Mesothelial cell of epicardium (in vitro differentiated cells): ENCODE measurements at places on chromosomes 1 and 21.
A peak's percentile ranks its signal among the peaks of the same experiment; 100 is the strongest.

- DNase-seq, result no peak
These were observed 74.9 kb downstream of the CCDC18 start for GRCh38 chr1:93255222-93256079.

- peak; percentile 17 for DNase-seq
These were observed 14.4 kb downstream of the PRR9 start for GRCh38 chr1:153231785-153232184.

- no peak for DNase-seq
These were observed 1.2 kb upstream of the HMCN1 start for GRCh38 chr1:185732951-185733350.

- no peak for DNase-seq
These were observed 52.4 kb downstream of the NAV1 start for GRCh38 chr1:201591348-201591747.

GRCh38 chr1:112689842-112690237 is 15.4 kb downstream of the MOV10 start:
- no peak for DNase-seq

DNA sequence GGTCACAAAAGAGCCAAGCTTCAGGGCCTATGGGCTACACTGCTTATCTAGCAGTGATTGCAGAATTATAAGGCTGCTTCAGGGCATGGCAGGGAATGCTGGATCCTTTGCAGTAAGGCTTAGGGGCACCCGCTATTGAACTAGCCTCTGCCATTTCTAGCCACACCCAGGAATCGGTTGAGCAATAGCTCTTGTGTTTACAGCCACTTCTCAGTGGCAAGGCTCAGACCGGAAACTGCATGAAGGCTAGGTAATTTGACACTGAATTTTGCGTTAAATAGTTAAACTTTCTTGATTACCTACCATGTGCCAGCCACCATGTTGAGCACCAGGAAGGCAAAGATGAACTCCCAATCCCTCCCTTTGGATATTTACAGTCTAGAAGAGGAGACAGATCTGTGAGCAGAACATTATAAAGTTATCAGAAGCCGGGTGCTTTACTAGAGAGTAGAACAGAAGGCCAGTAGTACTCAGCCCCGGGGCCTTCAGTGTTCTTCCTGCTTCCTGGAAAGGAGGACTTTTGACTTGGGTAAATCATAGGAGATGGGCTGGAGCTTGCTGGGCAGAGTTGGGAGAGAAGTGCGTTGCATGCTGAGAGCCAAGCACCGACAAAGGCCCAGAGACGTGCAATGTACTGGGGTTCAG is 98.6 kb upstream of the LPGAT1 start:
- no peak for DNase-seq

- no peak for DNase-seq
These were observed 1.7 kb upstream of the TESK2 start for GRCh38 chr1:45492691-45493090.

DNA sequence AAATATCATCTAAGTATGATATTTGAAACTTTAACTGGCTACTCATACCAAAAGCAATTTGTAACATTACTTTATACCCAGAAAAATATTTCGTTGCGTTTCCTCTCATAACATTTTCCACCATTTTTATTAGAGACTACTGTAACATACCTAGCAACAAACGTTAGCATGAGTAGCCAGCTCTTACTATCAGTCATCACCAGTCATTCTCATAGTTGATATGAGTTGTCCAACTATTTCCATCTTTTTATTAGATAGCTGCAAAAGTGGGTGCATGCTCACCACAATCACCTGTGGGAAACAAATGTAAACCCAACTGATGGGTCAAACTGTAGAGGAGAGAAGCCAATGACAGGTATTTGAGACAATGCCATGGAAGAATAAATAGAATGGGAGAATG is 114.6 kb downstream of the AKT3 start:
- DNase-seq, result no peak

- DNase-seq, result no peak
These were observed 38.8 kb upstream of the CTBS start for GRCh38 chr1:84613026-84613425.

DNA sequence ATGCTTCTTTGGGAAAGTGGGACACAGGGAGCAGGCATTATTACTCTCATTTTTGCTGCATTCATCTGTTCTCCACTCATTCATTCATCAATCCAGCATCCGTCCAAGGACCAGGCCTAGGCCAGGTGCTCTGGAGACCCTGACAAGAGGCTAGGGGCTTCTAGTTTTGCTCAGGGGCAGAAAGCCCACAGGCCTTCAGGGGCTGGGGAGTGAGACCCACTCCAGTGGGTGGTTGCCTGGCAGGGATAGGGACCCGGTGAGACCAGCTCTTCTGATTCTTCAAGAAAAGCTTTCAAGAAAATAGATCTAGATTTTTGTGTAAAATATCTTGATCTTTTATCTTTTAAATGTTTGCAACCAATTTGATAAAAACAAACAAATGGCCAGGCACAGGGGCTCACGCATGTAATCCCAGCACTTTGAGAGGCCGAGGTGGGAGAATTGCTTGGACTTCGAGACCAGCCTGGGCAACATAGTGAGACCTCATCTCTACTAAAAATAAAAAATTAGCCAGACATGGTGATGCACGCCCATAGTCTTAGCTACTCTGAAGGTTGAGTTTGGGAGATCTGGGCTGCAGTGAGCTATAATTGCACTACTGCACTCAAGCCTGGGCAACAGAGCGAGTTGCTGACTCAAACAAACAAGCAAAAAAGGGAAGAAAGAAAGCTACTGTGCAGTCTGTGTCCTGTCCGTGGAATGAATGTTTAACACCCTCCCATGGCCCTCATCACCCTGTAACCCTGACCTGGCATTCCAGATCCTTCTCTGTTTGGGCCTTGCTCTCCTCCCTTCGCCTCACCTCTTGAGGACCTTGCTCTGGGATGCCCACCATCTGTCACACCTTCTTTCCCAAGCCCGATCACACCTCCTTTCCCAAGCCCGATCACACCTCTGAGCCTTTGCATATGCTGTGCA is 17.3 kb upstream of the LRP8 start:
- DNase-seq, result peak; percentile 7

DNA sequence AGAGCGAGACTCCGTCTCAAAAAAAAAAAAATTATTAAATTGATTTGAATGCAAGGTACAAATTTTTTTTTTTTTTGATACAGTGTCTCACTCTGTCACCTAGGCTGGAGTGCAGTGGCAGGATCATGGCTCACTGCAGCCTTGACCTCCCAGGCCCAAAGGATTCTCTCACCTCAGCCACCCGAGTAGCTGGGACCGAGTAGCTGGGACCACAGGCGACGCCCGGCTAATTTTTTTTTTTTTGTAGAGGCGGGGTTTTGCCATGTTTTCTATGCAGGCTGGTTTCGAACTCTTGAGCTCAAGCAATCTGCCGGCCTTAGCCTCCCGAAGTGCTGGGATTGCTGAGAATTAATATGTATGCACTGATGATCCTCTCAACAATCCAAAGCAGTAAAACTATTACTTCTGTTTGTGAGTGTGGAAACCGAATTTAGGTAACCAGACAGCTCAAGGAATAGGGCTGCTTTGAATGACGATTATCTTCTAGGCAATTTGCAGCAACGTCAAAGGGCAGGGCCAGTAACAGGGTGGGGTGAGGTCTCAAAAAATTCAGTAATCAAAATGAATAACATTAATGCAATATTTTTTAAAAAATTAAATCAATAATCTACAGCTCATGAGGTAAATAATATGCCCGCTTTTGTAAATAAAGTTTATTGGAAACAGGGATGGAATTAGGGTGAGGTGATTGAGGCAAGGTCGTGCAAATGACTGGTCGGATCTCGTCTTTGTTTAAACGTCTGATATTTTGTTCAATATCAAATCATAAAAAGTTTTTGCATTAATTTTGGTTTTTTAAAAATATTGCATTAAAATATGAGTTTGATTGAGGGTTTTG is 1.2 kb downstream of the CLSPN start:
- no peak for DNase-seq

DNA sequence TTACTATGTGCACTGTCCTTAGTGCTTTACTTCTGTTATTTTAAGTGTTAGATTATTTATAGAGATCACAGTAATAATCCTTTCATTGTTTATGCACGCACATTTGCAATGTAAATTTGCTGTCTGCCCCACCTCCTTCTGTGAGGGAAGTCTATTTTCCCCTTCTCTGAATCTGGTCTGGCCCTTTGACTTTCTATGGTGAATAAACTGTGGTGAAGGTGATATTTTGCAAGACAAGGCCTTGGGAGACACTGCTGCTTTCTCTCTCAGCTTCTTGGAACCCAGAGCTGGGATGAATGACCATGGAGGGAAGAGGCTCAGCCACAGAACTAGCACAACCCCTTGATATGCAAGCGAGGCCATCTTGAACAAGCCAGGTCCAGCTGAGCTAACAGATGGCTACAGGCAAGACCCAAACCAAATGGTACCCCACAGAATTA is 156.3 kb downstream of the ST6GALNAC3 start:
- DNase-seq, result no peak

DNA sequence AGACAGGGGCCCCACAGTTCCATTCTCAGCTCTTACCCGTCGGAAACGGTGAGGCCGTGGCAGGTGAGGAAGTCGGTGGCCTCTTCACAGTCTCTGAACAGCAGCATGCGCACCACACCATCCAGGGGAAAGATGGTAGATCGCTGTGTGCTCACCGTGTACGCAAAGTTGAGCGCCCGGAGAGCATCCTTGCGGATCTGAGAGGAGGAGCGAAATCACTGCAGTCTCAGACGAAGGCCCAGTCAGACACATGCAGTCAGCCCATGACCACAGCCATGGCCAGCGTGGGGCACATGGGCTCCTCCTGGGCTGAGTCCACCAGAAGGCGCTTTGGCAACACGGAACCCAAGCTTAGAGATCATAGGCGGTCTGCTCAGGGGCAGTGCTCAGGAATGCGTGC is 18.5 kb downstream of the MCM3AP start:
- DNase-seq, result no peak

- DNase-seq, result no peak
These were observed 19.3 kb downstream of the HS2ST1 start for GRCh38 chr1:86933562-86934377.

DNA sequence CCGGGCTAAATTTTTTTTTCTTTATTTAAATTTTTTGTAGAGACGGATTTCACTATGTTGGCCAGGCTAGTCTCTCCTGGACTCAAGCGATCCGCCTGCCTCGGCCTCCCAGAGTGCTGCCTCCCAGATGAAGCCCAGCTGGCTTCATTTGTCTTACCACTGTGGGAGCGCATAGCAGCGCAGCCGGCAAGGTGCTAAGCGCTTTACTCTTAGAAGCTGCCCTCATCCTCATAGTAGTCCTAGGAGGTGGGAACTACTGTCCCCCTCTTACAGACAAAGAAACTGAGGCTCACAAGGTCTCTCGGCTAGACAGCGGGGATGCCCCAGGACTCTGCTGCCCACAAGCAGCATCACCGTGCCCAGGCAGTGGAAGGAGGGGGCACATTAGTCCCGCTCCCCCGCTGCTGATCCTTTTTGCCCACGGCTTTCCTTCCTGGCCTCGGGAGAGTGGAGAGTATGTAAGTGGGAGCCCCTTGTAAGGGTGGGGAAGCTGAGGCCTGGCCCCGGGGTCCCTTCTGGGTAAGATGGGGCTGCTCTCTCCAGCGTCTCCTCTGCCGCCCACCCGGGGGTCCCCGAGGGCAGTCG is 726 bp downstream of the TMEM54 start:
- DNase-seq, result no peak

- no peak for DNase-seq
These were observed 33.7 kb downstream of the PTGFRN start for GRCh38 chr1:116943438-116943837.

GRCh38 chr1:162178432-162178831 is 108.9 kb downstream of the NOS1AP start:
- no peak for DNase-seq

- DNase-seq, result no peak
These were observed 106.3 kb upstream of the LYPLAL1 start for GRCh38 chr1:219067350-219067712.

DNA sequence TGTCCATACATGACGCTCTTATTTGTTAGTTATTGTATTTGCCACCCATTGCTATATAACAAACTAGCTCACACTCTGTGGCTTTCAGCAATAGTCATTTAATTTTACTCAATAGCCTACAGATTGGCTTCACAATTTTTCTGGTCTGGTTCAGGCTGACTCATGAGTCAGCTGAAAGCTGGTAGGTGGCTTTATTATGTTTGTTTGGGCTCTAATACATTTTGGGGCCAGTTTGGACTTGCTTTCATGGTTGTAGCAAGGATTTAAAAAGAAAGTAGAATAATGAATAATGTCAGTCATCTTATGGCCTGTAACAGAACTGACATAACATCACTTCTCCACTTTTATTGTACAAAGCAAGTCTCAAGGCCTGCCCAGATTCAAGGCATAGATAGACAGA is 338.7 kb downstream of the LRRIQ3 start:
- DNase-seq, result no peak

DNA sequence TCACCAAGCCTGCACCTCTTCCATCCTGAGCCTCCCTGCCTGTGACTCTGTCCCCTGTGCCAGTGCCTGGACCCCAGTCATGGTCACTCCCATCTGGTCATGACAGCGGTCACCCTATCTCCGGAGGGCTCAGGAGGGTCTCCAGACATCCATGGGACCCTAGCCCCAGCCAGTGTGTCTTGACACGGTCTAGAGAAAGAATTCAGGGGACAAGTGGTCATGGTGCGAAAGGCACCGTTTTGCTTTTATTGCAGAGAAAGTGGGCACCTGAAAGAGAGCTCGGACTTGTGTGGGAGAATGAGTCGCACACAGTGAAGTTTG is 4.7 kb upstream of the RIPK4 start:
- DNase-seq, result no peak

GRCh38 chr1:119544165-119544762 is 37.3 kb downstream of the HSD3B1 start:
- no peak for DNase-seq

DNA sequence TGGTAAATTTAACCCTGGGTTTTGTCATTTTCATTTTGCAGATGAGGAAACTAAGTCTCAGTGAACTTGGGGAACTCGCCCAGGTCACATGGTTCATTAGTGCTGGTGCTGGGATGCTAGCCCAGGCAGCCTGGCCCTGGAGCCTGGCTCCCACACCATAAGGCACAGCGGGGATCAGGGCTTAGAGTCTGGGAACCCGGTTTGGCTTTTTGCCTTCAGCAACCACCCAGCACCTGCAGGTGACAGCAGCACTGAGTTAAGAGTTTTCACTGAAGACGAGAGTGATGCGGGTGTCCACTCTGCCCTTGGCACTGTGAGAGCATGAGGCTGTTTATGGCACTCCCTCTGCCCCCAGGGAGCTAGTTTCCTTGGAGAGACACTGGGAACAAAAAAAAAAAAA is 18.4 kb upstream of the CD101 start:
- no peak for DNase-seq
